ENCODE measurements at places on chromosomes 5 and 9.

GRCh38 chr5:173310861-173311785 is 17.1 kb downstream of the STC2 start:
- DNase-seq, result no peak

DNA sequence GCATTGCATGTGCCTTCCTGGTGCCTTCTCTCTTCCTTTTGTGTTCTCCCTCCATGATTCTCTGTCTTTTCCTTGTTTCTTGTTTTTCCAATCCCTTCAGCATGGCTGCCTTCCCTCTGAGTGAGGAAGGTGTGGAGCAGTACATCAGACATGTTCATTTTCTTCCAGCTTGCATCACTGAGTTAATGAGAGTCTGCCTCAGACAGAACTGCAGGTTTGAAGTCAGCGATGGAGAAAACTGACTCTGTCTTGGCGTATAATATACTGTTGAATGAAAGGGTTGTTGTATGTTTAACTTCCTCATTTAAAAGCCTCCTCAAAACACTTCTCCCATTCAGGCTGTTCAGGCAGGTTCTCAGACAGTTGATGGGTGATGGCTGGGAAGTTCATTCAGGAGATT is 129.3 kb downstream of the KDM4C start:
- no peak for DNase-seq

DNA sequence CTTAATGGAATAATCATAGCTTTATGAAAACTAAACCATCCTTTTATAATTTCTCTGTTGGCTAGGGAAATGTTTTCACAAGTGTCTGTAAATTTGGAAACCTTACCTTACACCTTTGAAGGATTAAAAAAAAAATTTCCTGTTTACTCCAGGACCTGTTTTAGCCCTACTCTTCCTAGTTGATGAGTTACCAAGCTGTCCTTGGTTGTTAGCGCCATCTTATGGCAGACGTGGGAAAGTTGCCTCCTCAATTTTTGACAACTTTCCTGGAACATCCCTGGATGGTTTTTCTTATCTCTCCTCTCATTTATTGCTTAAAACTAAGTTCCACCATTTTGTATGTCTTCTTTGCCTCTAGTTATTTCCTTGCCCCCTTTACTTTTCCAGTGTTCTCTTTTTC is 25.7 kb downstream of the ZSWIM6 start:
- no peak for DNase-seq

DNA sequence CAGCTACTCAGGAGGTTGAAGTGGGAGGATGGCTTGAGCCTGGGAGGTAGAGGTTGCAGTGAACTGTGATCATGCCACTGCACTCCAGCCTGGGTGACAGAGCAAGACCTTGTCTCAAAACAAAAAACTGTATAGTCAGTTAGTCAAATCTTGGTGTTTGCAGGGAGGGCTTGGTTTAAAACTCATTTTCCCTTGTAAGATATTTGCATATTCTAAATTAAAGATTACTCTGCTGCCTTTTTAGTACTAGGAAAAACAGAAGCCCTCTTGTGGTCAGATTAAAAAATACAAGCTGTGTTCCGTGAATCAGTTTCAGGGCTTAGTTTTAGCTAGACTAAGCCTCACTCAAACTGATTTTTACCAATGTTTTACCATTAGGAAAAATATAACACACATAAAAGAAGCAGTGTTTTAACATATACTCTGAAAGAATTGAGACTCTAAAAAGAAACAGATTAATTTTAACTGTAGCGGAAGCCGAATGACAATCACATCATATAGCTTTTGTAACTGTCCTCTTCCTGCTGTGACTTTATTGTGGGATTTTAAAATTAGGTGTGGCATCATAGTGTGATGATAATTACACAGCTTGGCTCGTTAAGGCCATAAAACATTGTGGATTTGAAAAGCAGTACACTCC is 84.9 kb upstream of the BASP1 start:
- peak; percentile 36 for DNase-seq

DNA sequence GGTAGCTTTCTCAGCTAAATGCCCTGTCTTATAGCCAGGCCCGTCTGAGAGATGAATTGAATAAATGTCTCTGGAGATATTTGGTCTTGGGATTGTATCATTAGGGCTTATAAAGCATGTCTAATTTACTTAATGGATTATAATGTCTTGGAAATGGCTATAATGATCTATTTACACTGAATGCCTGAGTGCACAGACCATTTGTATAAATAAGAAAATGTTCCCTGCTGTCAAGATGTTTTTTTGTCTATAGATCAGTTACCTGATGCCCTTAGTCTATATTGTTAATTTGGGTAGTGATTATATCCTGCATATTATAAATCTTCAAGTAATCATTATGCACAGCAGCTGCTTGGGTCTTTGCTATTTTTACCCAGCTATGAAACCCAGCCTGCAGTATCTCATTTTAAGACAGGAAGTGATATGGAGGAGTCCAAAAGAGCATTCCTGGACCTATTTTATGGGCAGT is 112.9 kb upstream of the ACTBL2 start:
- no peak for DNase-seq

- DNase-seq, result no peak
Observed at GRCh38 chr9:21027295-21027694, 4.1 kb downstream of the HACD4 start.
